ENCODE measurements at places on chromosomes 1 and 21. TPM values are rescaled to one million over a fixed set of nuclear protein-coding genes. Genes with fewer than 3 reads are reported as not detected.

DNA sequence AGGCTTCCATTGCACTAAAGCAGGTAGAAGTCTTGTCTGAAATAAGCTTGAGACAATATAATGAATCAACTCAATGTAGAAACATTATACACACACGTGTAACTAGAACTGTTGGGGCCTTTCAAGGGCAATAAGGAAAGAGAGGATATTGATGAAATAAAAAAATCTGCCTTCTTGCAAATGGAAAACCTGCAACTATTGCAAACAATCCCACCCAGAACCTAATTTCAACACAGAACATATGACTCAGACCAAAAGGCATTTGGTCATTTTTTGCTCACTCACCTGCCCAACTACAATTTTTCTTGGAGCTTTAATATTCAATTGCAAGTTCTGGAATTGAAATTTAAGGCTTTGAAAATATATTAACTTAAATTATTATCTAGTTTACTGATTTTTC lies 900.1 kb downstream of the TTLL7 start:
- no peak for DNase-seq

DNA sequence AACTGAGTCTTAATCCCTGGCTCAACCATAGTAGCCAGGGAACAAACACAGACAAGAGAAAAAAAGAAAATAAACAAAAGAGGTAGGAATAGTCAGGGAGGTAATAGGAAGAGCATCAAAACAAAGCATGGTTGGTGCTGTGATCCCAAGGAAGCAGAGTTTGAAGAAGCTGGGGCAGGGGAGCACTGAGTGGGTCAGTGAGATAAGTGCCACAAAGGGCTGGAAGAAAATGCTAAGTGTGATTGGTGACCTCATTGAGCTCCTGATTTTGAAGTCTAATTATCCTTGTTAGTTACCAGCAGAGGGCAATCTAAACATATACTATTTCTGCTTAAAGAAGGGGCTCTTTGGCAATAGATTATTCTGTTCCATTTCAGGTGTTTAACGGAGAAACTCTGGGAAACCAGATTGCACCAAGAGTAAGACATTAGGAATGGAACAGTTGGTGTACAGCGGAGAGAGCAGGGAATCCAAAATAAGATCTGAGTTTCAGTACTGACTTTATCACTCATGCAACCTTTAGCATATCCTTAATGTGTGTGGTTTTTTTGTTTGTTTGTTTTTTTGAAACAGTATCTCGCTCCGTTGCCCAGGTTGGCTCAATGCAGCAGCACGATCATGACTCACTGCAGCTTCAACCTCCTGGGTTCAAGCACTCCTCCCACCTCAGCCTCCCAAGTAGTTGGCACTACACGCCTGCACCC lies 30.7 kb upstream of the KIAA1614 start:
- DNase-seq: no peak

GRCh38 chr1:20185834-20186782 lies at the start of the genes PLA2G2C and UBXN10:
Gene PLA2G2C, minus strand, starts transcription at chr1:20186518. Its CDS starts 9,155 bp downstream, at chr1:20177363.
Gene UBXN10, plus strand, starts transcription at chr1:20186096. Its CDS starts 4,466 bp downstream, at chr1:20190562.
- peak; percentile 73 for DNase-seq

DNA sequence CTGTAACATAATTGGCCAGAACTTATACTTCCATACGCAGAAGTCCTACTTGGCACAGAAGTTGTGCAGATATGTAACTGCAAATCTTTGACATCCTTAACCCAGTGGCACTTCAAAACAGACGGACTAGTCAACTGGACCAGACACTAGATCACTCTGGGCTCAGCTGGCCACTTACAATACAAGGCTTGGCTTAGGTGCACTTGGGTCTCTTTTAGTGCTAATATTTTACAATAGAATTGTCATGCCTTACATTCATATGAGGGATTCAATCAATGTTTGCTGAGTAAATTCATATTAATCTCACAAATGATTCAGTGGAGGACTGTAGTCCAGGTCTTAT lies 20.1 kb downstream of the XKR8 start:
- DNase-seq: no peak

- DNase-seq: peak; percentile 82
Measured at GRCh38 chr1:202315576-202316168, 26.1 kb downstream of the UBE2T start.

DNA sequence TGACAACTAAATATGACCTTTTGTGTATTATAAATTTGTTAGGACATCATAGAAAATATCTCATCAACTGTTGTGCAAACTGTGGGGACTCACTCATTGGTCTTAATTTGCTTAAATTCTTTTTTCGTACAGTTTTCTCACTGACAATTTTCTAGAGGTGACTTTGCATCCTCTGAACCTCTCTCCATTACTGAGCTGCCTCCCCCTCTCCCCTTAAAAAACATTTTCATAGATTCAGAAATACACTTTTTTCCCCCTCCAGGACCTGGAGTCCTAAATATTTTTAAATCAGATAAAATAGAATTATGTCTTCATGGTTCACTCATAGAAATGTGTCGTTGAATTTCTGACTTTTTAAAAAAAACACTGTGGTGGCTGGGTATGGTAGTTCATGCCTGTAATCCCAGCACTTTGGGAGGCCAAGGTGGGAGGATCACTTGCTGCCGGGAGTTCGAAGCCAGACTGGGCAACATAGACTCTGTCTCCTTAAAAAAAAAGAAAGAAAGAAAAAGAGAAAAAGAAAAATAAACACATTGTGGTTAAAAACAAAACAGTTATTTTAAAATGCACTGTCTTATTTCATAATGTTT lies 1.5 kb downstream of the CNST start:
- DNase-seq: no peak

- peak; percentile 28 for DNase-seq
Measured at GRCh38 chr1:24862775-24863483, 67.1 kb downstream of the RUNX3 start.

TEX38 gene
- 0.39 TPM for total RNA-seq

CFAP57 gene
- 0.47 TPM for total RNA-seq

- no peak for DNase-seq
Measured at GRCh38 chr1:98681812-98682211, 20.3 kb downstream of the SNX7 start.

DNA sequence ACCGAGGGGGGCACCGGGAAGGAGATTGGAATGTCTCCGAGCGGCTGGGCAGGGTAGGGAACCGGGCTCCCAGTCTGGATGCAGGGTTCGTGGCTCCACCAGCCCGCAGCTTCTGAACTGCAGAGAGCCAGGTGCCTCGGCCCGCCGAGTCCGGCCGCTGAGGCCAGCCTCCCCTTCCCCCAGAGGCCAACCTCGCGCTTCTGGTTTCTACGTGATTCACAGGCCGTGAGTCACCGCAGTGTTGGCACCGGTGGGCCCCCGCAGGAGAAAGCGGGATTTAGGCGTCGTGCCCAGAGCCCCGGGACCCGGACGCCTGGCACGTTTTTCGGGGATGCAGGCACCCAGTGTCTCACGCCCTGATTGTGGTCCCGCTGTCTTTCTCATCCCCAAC lies 458 bp downstream of the CRABP2 start:
- peak; percentile 73 for DNase-seq

DNA sequence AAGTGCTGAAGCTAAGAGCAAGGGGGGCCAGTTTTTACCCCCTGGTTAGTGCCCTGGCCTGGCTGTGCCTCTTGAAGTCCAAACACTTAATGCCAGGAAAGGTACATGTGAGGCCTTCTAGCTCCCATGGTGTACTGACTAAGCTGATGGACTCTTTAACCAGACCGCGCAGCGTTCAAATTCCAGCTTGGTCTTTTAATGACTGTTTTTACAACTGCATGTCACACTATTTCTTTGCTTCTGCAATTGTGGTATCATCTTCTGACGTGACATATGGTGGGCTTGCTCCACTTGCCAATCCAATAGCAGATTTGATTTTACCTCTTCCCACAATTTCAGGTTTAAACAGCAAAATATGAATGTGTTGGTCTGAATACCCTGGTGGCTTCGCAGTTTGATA lies 197.3 kb downstream of the HUNK start:
- no peak for DNase-seq

GRCh38 chr1:17984583-17984982 lies 123.0 kb upstream of the IGSF21 start:
- DNase-seq: no peak

GRCh38 chr1:206846487-206846886 lies 18.9 kb upstream of the IL20 start:
- no peak for DNase-seq

FCRL5 gene
- total RNA-seq: 3.8 TPM

- no peak for DNase-seq
Measured at GRCh38 chr1:111586112-111586511, 33.5 kb upstream of the RAP1A start.

GRCh38 chr1:214280386-214281020 lies 456 bp upstream of the SMYD2 start:
- DNase-seq: peak; percentile 55

GRCh38 chr1:174197547-174197946 lies 38.2 kb downstream of the RABGAP1L start:
- DNase-seq: no peak

KLHL12 gene
- total RNA-seq: 35.4 TPM

DNA sequence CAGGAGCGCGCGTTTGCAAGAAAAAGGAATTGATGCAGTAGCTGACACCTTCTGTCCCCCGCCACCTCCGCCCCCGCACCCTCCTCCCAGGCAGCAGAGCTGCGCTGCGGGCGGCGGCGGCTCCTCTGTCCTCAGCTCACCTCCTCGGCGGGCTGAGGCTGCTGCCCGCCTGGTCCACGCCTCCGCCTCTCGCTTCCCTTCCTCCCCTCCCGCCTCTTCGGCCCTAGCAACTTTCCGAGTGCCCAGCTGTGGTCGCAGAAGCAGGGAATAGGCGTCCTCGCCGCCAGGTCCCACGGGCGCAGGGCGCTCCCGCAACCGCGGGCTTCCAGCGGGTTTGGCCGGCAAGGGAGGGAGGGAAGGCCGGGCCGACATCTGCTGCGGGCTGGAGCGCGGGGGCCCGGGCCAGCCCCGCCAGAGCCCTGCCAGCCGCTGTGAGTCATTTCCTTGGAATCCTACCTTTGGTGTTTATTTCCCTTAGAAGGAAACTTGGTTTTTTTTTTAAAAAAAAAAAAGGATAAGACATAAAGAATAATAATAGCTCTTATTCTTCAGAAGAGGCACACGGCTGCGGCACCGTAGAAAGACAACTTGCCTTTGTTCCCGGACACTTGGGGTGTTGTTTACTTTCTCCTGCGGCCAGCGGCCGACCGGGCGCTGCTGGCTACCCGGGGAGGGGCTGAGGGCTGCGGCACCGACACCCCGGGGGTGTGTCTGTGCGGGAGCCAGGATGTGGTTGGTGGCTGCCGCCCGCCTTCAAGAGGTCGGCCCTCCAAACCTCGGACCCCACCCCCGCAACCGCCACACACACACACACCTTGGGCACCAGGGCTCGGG lies 1.1 kb downstream of the SERTAD4 start:
- peak; percentile 48 for DNase-seq

DNA sequence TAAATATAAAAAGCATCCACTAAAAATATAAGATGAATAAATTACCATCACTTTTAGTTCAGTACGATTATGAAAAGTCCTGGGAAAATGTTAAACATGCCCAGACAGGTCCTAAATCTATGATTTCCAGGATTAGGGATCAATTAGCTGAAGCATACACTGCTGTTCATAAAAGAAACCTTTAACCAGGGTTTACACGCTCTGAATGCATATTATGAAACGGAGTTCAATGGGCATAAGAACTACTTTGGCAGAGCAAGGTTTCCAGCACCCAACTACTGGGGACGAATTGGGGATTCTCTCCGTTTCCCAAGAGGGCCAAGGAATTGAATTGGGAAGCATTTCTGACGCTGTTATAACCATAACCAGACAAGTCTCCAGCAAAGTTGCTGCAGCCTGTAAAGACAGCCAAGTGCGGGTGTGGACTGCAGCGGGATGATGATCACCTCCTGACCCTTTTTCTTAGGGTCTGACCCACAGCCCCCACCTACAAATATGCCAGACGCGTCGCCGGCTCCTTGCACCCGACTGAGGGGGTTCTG lies 1.6 kb downstream of the SLC30A1 start:
- DNase-seq: no peak

GRCh38 chr1:179104611-179105250 lies 22.9 kb downstream of the TOR3A start:
- DNase-seq: no peak

GRCh38 chr1:22210176-22210575 lies 67.3 kb upstream of the WNT4 start:
- no peak for DNase-seq

Measured in ureter (tissue), 1 donor.